ENCODE measurements at places on chromosomes 1 and 21.

DNA sequence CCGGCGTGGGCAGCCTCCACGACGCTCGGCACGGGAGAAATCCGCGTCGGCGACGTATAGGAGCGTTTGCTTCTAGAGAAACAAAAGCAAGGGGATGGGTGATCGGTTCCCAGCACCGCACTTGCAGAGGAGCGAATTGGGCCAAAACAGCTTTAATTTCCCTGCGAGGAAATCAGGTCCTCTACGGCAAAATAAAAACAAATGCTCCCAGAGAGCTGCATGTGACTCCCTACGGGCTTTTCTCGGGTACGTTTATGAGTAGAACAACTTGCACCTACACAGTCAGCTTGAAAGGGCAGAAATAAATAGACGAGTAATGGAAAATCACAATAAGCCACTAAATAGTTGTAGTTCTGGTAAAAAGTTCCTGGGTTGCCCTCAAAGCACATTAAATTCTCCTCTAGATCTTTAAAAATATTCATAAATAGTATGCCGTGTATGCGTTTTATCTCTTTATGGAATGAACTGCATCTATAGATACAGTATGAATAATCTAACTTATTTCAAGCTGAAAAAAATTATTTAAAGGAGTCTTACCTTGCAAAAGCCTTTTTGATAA lies 1.2 kb downstream of the NHLH2 start:
- DNase-seq: no peak

GRCh38 chr1:117828201-117828600 lies 101.2 kb downstream of the GDAP2 start:
- no peak for DNase-seq

- no peak for DNase-seq
Observed at GRCh38 chr1:154983776-154984466, 777 bp downstream of the FLAD1 start.

DNA sequence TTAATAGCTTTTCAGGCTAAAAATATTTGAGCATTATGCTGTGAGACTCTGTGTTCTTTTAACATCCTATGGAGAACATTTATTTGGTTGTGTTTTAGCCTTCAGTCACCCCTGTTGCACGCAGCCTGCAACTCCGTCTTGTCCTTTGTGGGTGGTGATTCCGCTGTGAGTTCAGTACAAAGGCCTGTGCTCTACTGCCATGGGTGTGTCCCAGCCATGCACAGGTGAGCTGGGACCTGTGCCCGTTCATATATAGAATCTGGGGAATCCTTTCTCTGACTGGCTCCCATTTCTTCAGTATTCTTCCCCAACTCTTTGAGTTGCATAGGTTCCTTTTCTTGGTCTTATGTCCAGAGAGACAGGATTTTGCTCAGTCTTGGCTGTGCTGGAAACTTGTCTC lies 61.4 kb downstream of the ACTL8 start:
- DNase-seq: no peak

DNA sequence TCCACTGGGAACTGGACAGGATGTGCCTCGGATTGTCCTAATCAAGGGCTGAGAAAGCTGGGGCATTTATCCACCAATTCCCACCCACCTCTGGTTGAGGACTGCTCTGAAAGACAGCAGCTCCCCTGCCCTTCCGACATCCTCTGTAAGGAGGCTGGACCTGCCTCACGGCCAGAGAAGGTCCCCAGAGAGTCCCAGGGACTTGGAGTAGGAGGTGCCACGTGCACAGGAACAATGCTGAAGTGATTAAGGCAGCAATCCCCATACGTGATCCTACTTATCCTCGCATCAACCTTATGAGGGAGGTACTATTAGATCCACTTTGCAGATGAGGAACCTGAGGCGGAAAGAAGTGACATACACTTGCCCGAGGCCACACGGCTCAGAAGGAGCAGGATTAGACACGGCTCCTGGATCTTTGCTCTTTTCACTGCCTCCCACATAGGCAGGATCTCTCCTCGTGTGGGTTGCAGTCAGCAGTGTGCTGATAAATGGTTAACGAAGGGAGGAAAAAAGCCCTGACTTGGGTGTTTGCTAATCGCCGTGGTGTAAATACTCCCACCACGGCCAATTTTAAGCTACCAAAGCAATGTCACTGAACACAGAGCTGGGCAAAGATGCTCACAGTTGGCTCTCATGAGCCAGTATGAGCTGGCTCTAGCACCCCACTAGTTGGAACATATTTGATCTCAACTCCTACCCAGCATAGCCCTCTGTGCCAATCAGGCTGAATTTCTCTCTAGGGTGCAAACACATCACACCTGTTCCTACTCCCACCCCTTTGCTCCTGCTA lies 18.6 kb upstream of the LDLRAP1 start:
- no peak for DNase-seq

DNA sequence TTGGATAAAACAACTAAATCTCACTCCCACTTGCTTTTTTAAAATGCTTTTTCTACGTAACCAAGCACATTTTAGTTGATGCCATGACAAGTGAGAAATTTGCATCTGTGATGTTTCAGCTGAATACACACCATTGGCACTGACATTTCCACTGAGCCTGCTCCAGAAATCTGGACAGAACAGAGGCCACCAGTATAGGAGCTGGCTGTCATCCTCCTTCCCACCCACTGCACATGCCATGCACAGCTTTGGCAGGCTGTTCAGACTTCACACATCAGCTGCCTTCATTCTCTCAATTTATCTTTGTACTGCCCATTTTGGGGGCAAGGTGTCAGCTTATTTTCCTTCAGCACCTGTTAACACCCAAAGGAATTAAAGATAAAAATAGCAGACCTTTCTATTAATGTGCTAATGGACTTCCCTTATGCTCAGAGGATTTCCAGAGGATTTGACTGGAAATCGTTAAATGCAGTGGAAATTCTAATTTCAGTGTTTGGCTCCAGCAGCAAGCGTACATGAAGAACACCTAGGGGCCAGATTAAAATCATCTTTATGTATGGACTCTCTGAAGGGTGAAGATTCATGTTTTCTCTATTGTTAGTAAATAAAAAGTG lies 12.9 kb upstream of the PODN start:
- DNase-seq: no peak

DNA sequence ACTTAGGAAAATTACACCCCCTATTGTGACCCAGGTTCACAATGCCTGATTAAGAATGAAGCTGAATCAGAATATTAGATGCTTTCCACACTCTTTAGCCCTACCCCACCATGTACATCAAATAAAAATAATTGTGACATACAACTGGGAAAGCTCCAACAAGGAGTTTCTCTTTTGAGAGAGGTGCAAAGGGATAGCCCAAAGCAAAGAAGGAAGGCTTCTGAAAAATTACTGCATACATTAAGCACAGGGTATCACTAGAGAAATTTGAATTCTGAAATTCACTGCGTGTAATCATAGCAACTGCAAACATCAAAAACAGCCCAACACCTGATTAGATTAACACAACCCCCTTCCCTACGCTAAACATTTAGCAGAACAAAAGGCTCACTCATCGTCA lies 34.1 kb downstream of the PDE4B start:
- no peak for DNase-seq

DNA sequence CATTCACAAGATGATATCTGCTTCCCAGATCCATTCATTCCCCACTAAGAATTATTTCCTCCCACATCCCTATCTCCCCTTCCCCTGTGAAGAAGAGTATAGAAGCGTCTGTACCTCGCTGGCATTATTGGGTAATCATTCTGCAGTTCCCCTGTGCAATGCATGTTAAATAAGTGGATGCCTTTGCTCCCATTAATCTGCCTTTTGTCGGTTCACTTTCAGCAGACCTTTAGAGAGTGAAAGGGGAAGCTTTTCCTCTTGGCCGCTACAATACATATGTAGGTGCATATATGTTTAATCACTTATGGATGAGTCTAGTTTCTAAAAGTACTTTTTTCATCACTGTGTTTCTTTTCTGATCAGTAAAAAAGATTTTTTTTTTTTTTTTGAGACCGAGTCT lies 7.0 kb downstream of the CLCN6 start:
- DNase-seq: no peak

GRCh38 chr1:215623162-215623561 lies 56.1 kb downstream of the KCTD3 start:
- DNase-seq: peak; percentile 25
